Cortex of kidney (tissue), 1 donor: ENCODE measurements at places on chromosomes 6 and 20.

DNA sequence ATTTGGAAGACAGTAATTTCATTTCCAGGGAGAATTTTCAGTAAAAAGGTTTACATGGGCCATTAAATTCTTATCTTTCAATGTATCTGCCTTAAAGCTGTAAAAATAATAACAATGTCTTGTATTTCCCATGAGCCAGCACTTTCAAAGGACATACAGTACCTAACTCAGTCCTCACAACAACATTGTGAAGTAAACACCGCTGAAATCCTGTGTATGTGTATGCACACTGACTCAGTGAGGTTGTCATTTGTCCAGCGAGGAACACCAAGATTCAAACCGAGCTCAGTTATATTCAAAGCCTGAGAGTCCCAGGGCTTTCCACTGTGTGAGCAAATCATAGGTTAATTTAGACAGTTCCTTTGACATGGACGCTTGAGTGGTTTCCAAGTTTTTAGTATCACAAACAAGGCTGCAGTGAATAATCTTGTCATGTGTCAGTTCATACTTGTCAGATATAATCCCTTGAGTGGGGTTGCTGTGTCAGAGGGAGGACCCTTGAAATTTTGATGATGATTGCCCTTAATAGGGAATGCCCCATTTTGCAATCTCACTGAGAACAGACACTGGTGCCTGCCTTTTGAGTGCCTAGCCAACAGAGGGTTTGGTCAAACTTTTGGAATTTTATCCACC, 50.0 kb upstream of the SLC22A23 start:
- no peak for DNase-seq

DNA sequence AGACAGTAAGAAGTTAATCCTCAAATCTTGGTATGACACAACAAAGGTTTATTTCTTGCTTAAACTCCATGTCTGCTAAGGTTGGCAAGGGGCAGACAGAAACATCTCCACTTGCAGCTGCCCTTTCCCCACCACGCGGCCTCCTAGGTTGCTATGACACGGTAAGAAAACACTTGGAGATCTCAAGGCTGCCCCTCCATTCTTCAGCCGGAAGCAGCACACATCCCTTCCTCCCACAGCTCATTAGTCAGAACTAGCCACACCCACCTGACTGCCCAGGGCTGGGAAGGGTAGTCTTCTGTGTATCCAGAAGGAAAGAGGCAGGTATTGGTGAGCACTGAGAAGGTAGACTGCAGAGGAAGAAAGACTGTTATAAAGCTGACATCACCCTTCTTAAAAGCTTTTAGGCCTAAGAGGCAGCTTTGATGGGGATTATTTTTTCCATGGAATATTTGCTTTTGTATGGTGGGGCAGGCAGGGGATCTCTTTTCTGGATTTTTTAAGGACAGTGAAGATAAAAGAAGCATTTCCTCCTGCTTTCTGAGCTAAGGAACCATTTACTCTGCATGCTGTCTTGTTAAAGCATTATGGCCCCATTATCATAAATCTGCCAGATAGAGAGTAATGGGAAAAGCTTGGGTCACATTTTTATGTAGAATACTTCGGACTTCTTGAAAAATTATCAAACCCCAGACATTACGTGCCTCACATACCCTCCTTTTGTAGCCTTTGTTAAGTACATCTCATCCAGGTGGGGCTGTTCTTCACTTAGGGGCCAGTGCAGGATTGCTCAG, 41.6 kb downstream of the MRAP2 start:
- DNase-seq, result no peak

DNA sequence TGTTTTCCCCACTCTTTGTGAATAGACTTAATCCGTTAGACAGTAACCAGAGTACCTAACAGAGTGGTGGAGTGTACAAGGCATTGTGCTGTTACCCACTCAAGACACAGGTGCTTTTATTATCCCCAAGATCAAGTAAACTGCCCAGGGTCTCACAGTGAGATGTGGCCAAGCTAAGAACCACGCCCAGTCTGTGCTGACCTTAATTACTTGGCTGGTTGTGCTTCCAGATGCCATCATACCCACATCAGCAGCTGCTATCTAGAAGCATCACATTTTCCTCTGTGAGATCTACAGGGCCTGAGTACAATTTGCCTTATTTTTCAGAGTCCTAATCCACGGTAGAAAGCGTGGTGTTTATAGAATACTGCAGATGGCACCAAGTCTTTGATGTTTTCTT, 70.3 kb downstream of the GFRA4 start:
- DNase-seq, result no peak

GRCh38 chr6:4102687-4103244, 23.8 kb upstream of the FAM217A start:
- no peak for DNase-seq

GRCh38 chr6:92114797-92115196, 1304.6 kb downstream of the EPHA7 start:
- DNase-seq, result no peak

DNA sequence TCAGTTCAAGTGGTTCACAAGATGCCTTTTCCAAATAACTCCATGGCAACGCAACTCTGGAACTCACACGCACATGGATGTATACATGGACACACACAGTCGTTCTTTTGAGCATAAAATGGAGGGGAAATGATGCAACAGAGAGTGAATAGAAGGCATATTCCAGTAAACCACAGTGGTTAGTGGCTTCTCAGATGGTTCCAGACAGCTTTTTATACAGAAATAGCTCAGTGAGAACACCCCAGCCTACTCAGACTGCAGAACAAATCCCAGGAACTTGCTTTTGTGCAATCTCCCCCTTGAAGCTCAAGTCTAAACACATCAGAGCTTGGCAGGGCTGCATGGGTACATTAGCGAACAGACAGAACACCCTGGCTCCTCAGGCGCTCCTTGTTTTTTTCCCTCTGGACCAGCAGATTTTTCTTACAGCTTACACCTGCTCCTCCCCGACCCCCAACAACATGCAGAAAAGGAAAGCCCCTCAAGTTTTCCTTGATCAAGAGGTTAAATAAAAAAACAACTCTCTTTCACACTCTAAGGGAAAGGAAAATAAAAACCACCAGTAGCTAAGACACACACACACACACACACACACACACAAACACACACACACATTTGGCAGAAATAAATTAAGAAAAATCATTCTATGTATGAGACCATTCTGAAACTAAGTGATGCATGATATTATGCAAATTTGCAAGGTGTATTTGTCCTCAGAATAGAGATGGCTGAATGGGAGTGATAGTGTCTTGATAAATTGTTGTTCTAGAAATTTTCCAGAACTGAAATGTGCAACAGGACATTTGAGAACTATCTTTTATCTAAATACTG, 51.2 kb upstream of the RANBP9 start:
- no peak for DNase-seq

DNA sequence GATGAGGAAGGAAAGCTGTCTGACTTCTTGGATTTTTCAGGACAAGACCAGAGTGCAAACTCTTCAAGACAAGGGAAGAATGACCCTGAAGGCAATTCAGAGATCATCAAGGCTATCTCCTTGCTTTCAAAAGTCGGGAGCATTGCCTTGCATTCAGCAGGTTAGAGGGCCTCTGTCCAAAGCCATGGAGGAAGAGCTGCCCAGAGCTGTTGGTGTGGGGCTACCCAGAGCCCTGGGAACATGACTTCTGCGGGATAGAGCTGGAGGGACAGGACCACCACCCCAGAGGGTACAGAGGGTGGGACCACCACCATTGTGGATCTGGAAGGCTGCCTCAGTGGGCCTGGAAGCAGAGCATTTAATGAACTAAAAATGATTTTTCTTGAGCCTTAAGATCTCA, 5.2 kb upstream of the SRXN1 start:
- no peak for DNase-seq

DNA sequence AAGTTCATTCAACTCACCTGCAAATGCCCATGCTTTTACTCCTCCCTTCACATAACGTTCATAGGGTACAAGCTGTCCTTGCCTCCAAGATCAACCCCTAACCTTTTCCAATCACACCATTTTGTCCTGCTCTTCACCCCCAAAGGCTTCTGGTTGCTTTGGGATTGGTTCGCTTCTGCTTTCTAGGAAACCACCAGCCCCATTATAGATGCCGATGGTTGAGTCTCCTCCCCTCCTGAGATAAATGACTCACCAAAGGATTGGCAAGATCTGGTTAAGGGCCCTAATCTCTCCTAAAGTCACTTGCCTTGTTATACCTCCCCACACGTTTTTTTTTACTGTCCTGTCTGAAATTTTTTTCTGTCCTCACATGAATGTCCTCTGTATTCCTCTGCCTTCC, 311.4 kb downstream of the HACE1 start:
- DNase-seq, result no peak

DNA sequence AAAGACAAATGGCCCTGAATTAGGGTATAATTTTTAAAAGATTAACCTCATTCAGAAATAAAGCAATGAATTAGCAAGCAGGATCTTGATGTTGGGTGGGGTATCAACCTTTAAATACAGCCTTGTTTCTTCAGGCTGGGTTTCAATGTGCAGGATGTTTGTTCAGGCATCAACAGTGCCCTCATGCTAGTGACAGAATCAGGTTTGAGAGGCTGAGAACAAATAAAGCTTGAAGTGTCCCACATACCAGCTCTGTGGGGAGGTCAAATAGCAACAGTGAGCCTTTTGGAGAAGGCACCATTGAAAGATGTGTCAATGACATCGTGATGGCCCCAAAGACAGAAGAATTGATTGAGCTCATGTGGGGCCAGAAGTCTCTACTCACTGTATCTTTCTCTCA, 68.2 kb downstream of the MTFR2 start:
- no peak for DNase-seq

- no peak for DNase-seq
These were observed 315.3 kb upstream of the SLC35B3 start for GRCh38 chr6:8750627-8751026.

DNA sequence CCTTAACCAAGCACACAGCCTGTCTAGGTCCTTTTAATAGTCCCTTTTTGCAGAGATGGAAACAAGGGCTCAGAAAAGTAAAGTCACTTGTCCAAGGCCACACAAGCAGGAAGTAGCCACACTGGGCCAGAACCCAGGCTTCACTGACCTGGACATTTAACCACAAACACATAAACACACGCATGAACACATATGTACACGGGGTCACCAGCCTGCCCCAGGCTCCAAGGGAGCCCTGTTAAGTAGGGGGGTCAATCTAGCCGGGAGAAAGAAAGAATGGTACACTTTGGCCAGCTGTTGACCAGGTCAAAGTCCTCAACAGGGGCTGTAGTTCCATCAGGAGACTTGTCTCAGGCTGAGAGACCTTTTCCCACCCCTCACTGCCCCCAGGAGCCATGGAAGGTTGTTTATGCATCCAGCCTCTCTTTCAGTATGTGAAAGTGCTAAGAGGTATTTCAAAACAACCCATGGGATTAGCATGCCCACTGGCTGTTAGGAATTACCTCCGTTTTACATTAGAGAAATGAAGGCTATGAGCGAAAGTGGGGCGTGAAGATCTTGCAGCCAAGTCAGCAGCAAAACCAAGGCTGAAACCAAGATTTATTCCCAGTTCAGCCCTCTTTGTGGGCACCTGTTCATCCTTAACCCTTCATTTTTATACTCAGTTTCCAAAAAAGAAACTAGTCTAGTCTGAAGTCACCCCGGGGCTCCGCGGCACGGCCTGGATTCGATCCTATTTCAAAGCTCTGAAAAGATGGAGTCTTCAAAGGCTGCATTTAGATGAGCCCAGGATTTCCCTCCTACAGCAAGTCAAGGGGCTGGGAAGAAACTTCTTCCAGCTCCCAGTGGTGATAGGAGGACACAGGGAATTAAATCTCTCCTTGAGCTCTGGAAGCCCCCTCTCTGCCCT, 9.8 kb downstream of the SDC4 start:
- DNase-seq, result no peak

DNA sequence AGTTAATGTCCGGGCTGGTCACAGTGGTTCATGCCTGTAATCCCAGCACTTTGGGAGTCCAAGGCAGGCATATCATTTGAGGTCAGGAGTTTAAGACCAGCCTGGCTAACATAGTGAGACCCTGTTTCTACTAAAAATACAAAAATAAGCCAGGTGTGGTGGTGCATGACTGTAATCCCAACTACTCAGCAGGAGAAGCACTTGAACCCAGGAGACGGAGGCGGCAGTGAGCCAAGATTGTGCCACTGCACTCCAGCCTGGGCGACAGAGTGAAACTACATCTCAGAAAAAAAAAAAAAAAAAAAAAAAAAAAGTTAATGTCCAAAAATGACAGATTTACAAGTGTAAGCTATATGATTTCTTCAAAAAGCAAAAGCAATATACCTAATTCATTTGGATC, 124.9 kb downstream of the CCDC170 start:
- no peak for DNase-seq

- no peak for DNase-seq
These were observed 52.0 kb upstream of the PLEKHG1 start for GRCh38 chr6:150547502-150548222.

- no peak for DNase-seq
These were observed 35.7 kb upstream of the CDH22 start for GRCh38 chr20:46343975-46344357.

- no peak for DNase-seq
These were observed 4.4 kb upstream of the IFNGR1 start for GRCh38 chr6:137223370-137224131.

DNA sequence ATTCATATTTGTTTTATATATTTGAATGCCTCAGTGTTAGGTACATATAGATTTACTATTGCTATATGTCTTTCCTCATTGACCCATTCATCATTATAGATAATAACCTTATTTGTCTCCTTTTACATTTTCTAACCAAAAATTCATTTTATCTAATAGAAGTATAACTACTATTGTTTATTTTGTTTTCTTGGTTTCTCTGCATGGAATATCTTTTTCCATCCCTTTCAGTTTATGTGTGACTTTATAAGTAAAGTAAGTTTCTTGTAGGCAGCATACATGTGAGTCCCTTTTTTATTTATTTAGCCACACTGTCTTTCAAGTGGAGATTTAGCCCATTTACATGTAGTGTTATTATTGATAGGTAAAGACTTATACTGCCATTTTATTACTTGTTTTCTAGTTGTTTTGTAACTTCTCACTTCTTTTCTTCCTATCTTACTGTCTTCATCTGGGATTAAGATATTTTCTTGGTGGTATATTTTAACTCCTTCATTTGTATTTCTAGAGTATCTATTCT, 572.0 kb upstream of the MAN1A1 start:
- DNase-seq, result no peak

- DNase-seq, result no peak
These were observed 39.9 kb upstream of the DST start for GRCh38 chr6:56682635-56683034.

- no peak for DNase-seq
These were observed 103.0 kb downstream of the SASH1 start for GRCh38 chr6:148445620-148446019.

- DNase-seq, result no peak
These were observed 111.6 kb upstream of the EDN1 start for GRCh38 chr6:12178521-12178920.

DNA sequence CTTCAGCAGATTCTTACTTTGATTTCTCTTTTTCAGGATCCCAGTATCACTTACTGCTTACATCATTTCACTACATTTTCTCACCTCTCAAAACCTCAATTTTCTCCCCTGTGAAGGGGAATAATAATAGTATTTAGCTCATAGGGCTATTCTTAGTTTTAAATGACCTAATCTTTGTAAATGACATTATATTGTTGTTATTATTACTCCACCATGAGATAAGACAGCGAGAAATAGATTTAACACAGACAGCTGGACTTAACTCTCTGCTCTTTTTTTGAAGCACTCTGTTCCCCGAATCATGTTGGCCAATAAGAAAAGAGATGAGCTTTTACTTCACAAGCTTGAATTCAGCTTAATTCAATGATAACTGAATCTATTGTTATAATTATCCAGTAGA, 108.5 kb upstream of the QKI start:
- no peak for DNase-seq
